Activated CD4-positive, CD25-positive, alpha-beta regulatory T cell treated with anti-CD3 and anti-CD28 coated beads, Interleukin-2, amount 50 U/mL, for 24 hours (primary cell): ENCODE measurements at places on chromosomes 3 and 15.

DNA sequence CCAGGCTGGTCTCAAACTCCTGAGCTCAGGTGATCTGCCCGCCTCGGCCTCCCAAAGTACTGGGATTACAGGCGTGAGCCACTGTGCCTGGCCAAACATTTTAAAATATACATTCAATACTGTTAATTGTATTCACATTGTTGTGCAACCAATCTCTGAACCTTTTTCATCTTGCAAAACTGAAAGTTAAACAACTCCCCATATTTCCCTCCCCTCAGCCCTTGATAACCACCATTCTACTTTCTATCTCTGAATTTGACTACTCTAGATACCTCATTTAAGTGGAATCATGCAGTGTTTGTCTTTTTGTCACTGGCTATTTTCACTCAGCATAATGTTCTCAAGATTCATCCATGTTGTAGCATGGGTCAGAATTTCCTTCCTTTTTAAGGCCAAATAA lies 30.0 kb downstream of the HMCES start:
- peak; percentile 45 for ATAC-seq

DNA sequence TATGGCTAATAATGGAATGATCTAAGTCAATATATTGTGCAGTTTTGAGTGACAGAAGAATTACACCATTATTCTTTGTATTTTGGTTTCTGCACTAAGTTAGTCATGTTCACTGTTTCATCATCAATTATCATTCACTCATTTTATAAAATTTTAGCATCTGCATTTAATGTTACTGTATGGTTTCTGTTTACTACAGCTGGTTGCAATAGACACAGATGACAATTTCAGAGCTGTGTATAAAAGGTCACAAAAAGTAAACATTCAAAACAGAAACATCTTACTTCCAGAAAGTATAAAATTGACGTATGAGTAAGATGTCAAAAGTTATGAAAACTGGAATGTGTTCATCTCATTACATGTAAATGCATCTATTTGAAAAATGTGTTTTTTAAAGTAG lies 111.1 kb upstream of the GBE1 start:
- ATAC-seq: no peak

DNA sequence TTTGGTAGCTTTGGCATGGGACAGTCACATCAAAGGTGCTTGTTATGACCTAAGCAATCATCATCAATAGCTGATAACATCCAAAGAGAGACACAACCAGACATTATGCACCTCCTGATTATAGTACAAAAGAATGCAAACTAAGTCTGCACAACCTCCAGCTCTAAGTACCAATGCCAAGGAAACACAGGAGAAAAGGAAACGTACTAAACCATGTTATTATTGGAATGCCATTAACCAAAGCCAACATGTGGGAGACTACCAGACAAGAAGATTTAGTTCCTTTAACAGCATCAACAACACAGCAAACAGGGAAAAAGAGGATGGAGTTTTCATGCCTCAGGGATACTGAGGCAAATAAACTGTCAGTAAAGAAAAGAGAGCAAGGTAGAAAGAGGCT lies 61.4 kb downstream of the CD47 start:
- ATAC-seq: no peak

GRCh38 chr3:42376344-42376798 lies 34.0 kb downstream of the LYZL4 start:
- ATAC-seq: no peak

GRCh38 chr3:151197981-151198767 lies 4.8 kb downstream of the GPR171 start:
- no peak for ATAC-seq

- peak; percentile 20 for ATAC-seq
Observed at GRCh38 chr3:18891641-18892040, 256.7 kb upstream of the KCNH8 start.

DNA sequence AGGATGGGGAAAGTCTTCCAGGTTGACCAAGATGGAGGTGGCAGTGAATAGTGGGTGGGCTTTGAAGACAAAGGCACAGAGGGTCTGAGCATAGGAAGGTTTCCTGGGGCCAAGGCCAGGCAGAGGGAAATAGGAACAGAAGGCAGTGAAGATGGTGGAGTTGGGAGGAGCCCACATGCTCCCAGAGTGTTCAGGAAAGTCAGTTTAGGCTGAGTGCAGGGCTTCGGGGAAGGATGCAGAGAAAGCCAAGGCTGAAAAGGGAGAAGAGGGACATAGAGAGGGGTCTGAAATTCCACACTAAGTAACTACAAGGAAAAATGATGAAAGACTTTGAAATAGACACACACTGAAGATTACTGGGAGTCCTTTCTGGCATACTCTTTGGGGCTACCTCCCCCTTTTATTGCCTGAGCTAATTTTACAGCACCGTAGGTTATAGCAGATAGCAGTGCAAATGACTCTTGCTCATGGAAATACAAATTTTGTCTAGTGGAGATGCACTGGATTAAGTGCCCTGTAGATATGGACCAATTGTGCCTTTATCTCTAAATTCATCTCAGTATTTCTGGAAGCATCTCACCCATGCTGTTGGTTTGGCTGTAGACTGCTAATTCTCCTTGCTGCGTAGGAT lies 3.8 kb downstream of the CX3CR1 start:
- no peak for ATAC-seq

DNA sequence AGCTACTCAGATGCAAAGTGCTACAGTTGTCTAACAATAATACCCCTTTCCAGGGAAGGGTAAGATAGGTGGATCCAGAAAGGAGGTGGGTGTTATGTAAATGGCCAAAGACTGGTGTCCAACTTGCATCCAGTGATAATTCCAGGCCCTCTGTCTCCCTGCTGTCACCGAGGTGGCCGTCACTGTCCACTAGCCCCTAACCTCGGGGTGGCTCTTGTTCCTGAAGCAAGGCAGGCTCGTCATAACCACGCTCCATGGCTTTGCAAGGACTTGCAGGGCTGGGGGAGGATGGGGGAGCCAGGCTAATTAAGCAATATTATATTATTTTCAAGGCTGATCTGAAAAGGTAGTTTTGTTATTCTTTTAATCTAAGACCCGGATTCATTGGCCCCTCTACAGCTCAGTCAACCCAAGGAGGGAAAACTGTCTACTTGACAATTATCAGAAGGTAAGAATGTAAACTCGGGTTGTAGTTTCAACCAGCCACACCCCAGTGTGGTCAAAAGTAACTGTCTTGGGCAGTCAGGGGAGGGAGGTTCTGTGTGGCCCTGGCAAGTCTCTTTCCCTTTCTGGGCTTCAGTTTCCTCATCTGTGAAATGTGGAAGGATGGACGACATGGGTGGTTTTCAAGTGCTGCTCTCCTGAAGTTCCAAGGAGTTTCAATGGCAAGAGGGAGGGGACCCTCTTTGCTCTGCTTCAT lies 220.1 kb upstream of the BHLHE40 start:
- no peak for ATAC-seq

GRCh38 chr3:197835509-197835908 lies 44.5 kb downstream of the LRCH3 start:
- ATAC-seq: no peak

DNA sequence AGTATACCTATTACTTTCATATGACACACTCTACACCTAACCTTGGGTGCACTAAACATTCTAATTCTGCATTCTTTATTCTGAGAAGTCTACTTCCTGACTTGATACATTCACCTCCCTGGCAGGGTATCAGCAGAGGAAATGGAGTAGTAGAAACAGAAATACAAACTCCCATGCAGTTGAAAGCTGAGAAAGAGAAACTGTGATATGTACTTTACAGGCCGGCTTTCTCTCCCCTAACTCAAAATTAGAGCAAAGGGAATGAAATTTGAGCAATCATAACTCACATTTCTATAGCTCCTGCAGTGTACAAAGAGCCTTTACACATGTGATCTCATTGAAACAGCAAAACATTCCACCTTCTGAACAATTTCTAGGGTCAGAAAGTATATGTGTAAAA lies 135.5 kb upstream of the COL8A1 start:
- ATAC-seq: no peak
